Activated gamma-delta T cell (primary cell): ENCODE measurements at places on chromosomes 7 and 10.
A peak's percentile ranks its signal among the peaks of the same experiment; 100 is the strongest.

- no peak for DNase-seq
Measured at GRCh38 chr7:39360038-39360437, 206.2 kb upstream of the YAE1 start.

DNA sequence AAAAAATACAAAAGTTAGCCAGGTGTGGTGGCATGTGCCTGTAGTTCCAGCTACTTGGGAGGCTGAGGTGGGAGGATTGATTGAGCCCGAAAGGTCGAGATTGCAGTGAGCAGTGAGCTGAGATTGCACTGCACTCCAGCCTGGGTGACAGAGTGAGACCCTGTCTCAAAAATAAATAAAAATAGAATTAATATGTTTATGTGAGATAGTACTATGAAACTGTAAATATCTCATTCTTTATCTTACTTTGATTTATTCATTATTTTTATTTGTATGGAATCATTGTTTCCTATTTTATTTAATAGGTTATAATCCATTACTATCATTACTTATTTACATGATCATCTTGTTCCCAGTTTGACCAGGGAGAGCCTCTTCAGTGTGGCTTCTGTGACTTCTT, 41.0 kb upstream of the STRIP2 start:
- DNase-seq: no peak

DNA sequence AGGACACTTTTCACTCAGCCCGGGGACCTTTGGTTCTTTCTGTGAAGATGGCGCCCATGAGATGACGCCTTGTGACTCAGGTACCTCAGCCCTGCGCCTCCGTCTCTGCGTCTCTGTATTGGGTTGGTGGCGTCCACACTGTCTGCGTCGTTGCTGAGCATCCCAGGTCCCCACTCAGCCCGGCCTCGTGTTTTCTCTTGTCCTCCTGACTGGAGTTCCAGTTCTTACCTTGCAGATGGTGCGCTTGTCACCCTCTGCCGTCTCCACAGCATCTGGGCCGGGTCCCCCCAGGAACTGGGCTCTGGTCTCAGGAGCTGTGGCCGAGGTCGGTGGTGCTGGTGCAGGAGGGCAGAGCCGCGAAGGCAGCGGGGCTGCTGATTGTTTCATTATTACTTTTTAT, 150.4 kb downstream of the WDR37 start:
- DNase-seq: no peak

- DNase-seq: no peak
Measured at GRCh38 chr7:15546272-15546792, 15.5 kb downstream of the AGMO start.

- no peak for DNase-seq
Measured at GRCh38 chr7:11557627-11558026, 274.4 kb downstream of the THSD7A start.

- no peak for DNase-seq
Measured at GRCh38 chr7:133869556-133869955, 257.6 kb upstream of the LRGUK start.

DNA sequence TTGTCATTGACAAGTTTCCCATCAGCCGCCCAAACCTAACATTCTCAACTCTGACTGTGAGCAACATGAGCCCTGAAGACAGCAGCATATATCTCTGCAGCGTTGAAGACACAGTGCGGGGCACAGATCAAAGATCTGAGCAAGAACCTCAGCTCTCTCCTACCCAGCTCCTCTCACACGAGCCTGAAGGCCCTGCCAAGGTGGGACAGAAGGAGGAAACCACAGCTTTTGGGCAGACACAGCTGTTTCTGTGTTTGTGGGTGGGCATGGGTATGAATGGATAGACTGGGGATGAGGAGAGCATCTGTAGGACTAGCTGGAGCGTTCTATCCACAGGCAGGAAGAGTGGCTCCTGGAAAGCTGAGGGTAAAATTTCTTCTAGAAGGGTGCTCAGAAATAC, 8.5 kb upstream of the PRSS1 start:
- DNase-seq: no peak

GRCh38 chr7:130758429-130759056, 24.5 kb upstream of the KLF14 start:
- DNase-seq: no peak

DNA sequence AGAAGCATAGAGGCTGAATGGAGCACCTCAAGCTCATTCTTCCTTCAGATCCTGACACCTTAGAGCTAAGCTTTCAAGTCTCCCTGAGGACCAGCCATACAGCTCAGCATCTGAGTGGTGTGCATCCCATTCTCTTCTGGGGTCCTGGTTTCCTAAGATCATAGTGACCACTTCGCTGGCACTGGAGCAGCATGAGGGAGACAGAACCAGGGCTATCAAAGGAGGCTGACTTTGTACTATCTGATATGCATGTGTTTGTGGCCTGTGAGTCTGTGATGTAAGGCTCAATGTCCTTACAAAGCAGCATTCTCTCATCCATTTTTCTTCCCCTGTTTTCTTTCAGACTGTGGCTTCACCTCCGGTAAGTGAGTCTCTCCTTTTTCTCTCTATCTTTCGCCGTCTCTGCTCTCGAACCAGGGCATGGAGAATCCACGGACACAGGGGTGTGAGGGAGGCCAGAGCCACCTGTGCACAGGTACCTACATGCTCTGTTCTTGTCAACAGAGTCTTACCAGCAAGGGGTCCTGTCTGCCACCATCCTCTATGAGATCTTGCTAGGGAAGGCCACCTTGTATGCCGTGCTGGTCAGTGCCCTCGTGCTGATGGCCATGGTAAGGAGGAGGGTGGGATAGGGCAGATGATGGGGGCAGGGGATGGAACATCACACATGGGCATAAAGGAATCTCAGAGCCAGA, 31.0 kb downstream of the PRSS2 start:
- DNase-seq: no peak

- no peak for DNase-seq
Measured at GRCh38 chr10:63767138-63767801, 246.1 kb downstream of the REEP3 start.

DNA sequence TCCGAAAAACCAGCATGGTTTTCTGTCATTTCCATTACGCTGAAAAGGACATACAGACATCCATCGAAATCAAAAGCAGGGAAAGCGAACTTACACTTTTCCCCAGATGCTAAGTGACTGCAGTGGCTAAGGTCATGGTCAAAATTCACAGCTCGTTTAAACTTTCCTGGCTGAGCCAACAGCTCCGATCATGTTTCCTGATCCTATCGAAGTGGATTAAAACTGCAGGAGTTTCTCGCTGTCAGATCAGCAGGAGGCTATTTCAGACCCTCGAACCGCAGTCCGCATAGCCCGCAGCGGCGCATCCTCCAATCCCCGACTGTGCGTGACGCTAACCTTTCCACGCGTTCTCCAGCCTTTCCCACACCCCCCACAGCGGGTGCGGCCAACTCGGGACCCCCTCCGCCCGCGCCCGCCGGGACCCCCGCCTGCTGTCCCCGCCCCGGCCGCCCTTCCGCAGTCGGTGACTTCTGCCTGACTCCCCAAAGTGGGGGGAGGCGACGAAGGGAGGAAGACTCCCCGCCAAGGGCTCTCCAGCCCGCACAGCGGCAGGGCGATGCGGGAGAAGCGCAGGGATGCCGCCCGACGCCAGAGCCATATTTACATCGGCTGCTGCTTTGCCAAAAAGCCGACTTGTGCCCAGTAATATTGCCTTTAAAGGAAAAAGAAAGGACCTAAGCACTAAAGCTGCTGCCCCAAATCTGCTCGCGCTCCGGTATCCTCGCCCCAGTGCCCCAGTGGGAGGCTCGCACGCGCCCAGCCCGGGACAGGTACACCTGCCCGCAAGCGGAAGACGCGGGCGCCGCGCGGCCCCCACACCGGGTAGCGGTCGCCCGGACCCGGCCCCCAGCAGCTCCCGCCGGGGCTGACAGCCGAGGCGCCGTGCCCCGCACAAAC, 1.2 kb downstream of the PIP4K2A start:
- peak; percentile 44 for DNase-seq

- no peak for DNase-seq
Measured at GRCh38 chr7:107043921-107044346, 571 bp upstream of the PRKAR2B start.

- no peak for DNase-seq
Measured at GRCh38 chr10:22615819-22616499, 98.4 kb downstream of the PIP4K2A start.

- DNase-seq: no peak
Measured at GRCh38 chr7:105600720-105601550, 19.6 kb upstream of the EFCAB10 start.

- no peak for DNase-seq
Measured at GRCh38 chr10:48529331-48529730, 75.5 kb downstream of the ARHGAP22 start.

DNA sequence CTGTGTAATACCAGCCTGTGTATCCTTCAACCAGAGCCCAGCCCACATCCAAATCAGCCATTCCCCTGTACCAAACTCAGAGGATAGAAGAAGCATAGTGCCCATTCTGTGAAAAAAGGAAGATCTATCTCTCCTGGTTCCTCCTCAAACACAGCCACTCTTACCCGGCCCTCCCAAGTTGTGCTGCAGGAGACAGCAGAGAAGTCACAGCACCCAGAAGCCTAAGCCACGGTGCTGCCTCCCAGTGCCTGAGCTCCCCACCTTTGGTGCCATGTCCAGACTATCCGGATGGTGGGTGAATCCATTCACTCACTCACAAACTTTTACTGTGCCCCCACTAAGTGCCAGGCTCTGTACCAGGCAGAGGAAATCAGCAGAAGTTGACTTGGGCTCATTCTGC, 166.0 kb upstream of the ZMIZ1 start:
- no peak for DNase-seq

GRCh38 chr10:14552015-14552414, 221.3 kb upstream of the FRMD4A start:
- no peak for DNase-seq

DNA sequence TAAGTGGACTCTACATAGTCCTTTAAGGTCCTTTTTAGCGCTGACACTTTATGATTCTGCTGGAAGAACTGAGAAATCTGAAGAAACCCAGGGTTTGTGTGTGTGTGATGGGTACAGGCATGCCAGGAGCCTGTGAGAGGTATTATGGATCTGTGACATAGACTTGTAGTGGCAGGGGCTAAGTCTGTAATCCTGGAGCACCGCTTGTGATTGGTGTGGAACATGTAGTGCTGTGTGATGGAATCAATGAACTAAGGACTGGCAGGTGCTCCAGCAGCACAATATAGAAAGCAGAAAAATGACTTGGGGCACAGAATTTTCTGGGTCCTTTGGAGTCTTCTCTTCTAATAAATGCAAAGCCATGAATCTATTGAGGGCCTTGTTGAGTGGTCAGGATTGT, 163.9 kb downstream of the ST7 start:
- DNase-seq: no peak

- peak; percentile 78 for DNase-seq
Measured at GRCh38 chr7:43925984-43926797, at the start of gene UBE2D4. Gene UBE2D4, plus strand, starts transcription at chr7:43926436. Its CDS starts 97 bp downstream, at chr7:43926533.

DNA sequence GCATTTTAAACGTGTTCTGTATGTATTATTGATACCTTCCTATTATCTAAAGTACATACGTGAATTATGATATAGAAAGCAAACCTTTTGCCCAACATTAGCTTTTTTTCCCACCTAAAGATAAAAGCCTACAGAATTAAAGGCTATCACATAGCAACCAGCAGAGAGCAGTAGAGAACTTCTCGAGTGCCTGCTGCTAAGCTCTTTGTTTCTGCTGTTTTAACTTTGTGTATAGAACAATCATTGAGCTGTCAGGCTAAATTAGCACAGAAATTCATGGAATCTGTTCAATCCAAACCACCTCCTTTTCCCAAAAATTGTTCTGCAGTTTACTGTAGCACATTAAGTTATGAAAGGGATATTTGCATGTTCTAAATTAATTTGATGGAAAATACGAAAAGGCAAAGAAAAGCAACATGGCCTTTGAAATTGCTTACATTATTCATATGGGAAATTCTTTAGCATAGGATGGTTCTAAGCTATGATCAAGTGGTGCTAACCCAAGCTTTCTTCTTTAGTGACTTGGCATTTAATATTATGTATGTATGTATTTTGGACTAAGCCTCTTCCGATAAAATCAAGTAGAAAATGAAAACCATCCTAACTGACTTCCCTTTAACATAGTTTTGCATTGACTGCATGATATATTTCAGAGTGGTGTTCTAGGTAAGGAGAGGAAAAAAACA, 1288.5 kb downstream of the GATA3 start:
- no peak for DNase-seq

DNA sequence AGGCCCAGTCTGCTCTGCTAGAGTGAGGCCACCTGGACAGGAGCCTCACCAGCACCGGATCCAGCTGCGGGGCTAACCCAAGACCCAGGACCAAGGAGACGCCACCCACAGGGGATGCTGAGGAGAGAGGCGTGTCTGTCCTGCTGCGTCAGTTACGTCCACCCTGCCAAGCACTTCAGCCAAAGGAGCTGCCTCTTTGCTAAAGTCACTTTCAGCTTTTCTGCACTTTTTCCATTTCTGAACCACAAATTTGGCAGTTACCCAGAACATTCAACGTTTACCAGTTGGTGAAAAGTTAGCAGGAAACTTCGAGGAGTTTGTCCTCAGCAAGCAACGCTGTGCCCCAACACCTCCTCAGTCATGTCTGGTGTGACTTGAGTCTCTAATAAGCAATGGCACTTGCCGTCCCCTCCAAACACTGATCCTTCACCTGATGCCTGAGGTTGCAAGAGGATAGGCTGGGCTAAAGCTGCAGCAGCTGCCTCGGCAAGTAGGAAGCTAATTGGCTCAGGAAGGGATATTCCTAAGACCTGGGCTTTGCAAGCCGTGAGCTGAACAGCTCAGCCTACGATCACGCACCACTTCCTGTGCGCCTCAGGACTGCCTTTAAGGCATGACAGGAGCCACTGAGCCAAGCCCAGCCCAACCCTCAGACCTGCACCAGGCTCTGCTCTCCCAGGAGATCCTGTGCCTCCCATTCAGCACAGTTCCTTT, 40.1 kb downstream of the KCNH2 start:
- DNase-seq: no peak

DNA sequence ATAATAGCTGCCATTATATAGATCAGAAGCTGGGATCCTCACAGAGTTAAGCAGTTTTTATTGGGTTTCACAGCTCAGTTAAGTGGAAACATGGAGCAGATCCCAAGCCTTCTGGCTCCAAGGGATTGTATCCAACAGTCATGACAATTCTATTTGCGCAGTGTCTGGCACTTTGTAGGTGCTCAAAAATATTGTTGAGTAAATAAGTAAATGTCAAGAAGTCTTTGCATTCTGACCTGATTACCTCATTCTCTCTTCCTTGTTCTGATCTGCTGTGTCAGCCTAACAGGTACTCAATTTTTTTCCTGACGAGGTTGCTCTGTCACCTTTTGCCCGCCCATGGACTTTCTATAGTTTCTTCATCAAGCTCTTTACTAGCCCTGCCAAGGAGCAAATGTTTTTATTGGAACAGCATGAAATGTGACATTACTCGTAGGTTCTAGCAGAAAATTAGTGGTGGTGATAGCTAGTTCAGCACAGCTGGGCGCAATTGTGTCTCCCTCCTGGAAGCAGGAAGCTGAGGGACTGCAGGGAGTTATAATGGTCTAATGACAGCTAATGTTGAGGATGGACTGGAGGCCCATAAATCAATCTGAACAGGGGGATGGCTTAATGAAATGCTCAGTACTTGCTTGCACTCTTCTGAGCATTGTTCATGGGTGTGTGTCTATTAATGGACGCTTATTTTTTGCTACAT, 680.2 kb downstream of the CCSER2 start:
- no peak for DNase-seq
